Hepatocyte (in vitro differentiated cells): ENCODE measurements at places on chromosomes 2 and 18.
A peak's percentile ranks its signal among the peaks of the same experiment; 100 is the strongest.

- DNase-seq: peak; percentile 94
These were observed 968 bp upstream of the RALBP1 start for GRCh38 chr18:9474108-9474982.

DNA sequence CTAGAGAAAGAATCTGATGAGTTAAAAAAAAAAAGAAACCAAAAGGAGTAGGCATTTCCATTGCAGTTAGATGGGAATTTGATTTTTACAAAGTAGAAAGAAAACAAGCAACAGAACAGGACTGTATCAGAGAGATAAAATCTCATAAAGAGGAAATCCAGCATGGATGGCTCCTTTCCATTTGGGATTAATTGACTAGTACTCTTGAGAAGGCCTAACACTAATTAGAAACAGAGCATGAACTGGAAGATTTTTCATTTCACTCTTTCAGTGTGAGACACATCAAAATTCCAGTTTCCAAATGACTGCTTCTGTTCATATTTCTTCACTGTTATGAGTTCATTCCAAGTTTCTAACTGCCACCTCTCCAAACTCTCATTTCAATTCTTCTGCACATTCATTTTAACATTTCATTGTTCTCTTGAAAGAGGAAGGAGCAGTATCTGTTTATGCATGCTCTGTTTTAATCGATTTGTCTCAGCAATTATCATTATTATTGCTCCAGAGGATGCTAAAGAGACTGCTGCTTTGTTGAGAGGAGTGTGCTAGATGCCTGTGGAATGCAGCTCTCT, 108.8 kb upstream of the PIEZO2 start:
- no peak for DNase-seq

DNA sequence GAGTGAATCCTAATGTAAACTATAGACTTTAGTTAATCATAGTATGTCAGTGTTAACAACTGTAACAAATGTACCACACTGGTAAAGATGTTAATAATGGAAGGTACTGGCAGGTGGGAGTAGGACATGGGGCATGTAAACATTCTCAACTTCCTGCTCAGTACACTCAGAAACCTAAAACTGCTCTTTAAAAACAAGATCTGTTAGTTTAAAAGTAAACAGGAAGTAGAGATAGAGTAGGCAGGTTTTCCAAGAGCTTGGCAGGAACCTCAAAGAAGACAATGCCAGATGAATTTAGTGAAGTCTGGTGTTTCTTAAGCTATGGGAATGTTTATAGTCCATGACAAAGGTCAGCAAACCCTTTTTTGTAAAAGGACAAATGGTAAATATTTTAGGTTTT, 46.6 kb downstream of the CCDC138 start:
- no peak for DNase-seq

DNA sequence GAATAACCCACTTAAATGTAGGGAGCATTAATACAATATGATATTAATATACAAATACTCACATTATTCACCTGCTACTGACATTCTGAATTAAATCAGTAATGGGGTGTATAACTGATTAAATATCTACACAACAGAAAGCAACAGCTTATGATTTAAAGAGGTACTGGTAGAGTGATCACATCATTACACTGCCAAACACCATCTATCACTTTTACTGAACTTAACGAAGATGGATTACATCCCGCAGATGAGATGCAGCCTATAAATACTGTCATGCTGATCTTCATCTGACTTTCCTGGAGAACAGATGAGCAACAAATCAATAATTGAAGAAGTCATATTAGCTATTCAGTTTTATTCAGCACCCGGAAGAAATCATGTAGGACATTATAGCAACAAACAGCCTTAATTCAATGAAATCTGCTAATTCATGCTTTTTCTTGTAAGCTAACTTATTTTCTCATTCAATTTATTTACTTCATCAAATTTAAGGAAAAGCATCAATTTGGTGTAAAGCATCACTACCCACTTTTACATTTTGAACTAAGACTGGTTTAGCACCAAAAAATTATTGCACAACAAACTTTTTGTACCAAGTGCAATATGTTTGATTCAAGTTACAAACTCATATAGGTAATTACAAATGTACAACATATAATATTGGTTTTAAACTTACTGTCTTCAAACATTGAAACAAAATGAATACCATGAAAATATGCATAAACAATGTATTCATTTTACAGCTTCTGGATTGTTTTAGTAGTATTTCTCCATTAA, 1509.0 kb downstream of the LRP1B start:
- DNase-seq: no peak

GRCh38 chr2:112803691-112804521, 19.6 kb upstream of the IL1A start:
- peak; percentile 40 for DNase-seq

DNA sequence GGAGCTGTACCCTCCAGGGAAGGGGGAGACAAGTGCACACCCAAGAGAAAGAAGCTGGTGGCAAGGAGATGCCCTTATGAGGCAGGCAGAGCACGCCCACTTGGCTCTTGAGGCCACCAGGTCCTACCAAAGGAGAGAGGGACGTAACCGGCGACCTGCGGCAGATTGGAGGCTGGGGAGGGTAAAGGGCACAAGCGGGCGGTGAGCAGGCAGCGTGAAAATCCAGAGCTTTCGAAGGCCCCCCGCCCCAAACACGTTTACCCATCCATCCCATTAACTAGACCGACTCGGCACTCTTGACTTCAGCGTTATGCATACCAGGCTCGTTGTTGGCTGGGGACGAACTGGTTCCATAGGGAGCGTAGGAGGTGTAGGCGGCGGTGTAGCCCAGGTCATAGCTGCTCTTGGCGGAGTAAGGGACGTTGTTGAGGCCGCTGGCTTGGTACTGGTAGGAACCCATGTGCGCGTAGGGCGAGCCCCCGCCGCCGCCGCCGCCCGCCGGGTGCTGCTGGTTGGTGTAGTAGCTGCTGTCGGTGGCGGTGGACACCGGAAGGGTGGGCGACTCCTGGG, 794 bp downstream of the DLX2 start:
- no peak for DNase-seq

DNA sequence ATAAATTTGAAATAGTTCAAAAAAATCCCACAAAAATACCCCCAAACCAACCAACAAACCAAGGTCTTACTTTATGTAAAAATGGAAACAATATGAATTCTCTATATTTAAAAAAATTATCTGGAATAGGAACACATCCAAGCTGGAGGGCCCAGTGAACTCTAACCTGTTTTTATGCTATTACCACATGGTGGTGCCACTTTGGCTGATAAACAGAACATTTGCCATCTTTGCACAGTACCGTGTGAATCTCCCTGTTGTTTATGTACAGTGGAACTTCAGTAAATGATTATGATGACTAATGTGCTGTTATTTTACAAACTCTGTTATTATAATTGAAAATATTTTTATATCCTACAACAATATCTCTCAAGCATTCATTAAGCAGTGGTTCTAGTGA, 145.3 kb upstream of the SMAD7 start:
- no peak for DNase-seq

DNA sequence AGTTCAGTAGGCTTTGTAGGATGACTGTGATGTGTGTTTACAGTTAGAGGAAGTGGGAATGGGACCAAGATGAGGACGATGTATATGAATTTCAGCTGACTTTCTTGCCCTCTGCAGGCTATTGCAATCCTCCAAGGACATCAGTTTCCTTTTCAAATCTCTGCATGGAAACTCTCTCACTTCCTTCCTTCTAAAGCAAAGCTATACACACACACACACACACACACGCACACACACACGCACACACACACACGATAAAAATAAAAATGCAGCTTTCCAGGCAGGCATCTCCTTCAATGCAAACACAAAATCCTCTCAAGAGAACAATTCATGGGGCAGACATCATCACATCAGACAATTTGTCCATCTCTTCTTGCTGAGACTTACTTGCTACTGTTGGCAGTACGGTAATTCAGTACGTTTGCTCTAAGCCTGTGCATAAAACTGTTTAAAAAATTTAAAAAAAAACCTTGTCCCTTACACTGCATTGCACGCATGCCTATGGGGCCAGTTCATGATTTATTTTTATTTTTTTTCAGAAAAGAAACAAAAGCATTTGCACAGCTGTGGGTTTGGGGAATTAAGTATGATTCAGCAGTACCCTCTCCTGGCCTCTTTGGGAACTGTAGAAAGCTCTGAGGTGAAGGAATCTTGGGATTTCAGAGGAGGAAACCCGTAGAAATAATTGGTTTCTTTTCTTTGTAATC, 27.1 kb upstream of the ICOS start:
- peak; percentile 66 for DNase-seq

GRCh38 chr2:26687801-26688200, 4.7 kb upstream of the KCNK3 start:
- DNase-seq: peak; percentile 24

- DNase-seq: peak; percentile 7
These were observed 612.7 kb downstream of the EPHA4 start for GRCh38 chr2:220959391-220959802.

DNA sequence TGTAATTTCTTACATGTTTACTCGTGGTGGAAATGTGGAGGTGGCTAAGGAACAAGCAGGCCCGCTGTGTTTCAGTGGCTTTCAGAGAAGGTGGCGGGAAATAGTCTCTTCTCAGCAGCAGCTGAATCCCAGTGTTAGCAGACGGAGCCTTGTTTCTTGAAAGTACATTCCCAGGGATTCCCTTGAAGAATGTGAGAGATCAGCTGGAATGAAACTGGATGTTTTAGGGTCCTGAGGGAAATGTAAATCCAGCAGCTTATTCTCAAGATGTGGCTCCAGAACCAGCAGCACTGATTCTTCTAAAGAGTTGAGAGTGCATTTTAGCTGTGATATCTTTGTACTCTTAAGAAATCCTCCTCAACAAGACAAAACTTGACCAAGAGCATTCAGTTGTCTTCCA, 59.1 kb downstream of the CDC42EP3 start:
- no peak for DNase-seq

- DNase-seq: no peak
These were observed 139.6 kb upstream of the ITGA6 start for GRCh38 chr2:172287605-172288315.

DNA sequence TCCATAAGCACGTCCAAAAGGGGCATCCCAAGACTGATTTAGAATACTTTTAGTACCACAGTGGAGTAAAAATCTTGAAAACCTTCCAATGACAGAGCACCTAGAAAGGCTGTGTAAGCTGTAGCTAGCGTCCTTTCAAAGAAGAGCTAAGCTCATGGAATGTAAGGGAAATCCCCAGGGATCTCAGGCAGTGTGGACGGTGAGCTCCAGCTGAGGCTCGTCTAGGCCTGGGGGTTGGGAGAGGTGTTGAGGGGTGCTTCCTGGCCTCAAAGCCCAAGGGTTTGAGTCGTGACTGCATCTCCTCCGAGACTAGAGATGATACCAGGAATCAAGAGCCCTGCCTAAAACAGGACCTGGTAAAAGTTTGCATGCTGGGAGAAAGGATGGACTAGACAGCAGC, 7.6 kb downstream of the CTIF start:
- peak; percentile 58 for DNase-seq

GRCh38 chr2:42359304-42359964, 1.6 kb downstream of the COX7A2L start:
- DNase-seq: no peak

DNA sequence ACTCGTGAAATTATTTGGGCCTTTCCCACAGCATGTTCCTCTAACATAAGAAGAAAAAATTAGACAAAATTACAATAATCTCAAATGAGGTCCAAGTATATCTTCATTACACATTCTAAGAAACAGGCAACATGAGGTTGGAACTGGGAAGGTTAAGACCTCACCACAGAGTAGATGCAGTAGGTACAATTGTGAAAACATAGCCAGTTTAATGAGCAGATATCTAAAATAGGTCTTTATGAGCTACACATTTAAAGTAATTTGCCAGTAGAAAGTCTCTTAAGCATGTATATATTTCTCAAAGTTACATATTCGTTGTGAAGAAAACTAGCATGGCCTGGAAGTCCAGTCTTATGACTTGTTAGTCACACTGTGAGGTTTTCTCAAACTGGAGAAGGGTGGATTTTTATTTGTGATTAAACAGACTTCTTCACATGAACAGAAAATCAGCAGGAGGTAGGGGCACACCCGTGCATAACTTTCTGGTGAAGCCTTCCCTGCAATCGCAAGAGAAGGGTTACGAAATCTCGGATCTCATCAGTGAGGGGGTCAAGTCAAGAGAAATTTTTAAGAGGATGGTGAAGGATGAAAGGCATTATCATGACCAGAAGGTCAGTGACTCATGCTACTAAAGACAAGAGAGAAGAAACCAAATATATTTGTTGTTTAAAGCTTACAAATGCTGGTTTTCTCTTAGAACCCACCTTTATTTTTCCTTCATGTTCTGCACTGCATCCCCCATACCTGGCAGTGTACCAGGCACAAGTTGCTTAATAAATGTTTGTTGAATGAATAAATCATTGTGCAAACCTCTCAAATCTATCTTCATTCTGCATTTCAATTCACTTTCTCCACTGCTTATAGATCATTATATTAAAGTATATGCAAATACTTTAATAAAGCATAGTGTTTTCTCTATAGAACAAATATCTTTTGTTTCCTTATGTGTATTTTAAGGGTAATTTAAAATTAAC, 5.1 kb upstream of the RAB27B start:
- peak; percentile 11 for DNase-seq

- no peak for DNase-seq
These were observed 65.1 kb upstream of the DAPL1 start for GRCh38 chr2:158729873-158730620.

GRCh38 chr2:98093146-98093545, 6.2 kb downstream of the VWA3B start:
- no peak for DNase-seq

GRCh38 chr2:13616616-13617015, 899.9 kb downstream of the TRIB2 start:
- no peak for DNase-seq

- no peak for DNase-seq
These were observed 389.2 kb downstream of the FBXO15 start for GRCh38 chr18:73758446-73758845.

DNA sequence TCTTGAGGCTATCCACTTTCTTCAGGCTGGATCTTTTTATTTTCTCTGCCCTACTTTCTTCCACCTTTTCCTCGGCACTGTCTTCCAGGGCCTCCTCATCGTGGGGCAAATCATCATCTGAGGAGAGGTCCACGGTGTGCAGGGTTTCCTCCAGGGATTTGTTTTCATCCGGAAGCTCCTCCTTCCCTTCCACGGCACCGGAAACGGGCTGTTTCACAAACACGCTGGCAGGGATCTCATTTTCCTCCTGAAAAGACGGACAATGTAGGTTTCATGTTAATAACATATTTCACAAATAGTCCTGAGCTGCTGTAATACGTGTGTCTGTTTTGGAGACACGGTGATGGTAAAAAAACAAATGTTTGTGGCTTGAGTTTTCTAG, 10.4 kb downstream of the CAVIN2 start:
- no peak for DNase-seq

DNA sequence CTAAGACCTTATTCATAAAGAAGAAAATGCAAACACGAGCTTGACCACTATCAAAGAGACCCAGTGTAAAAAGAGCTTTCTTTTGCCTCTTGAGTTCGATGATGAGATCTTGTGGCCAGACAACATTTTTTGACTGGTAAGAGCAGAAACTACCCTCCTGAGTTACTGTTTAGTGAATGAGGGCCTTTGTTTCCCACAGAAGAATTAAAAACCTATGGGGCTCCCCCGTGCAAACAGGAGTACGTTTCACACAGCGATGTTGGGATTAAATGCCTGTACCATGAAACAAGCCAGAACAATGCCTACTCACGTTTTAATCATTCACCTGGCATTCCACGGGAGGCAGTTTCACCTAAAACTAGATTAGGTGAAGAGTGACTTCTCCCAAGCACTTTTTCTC, 36.0 kb downstream of the MYCN start:
- no peak for DNase-seq

GRCh38 chr18:51039138-51040112, 9.4 kb downstream of the SMAD4 start:
- DNase-seq: no peak

GRCh38 chr18:57603871-57604270, 17.4 kb upstream of the FECH start:
- DNase-seq: no peak

- no peak for DNase-seq
These were observed 36.2 kb downstream of the LRRFIP1 start for GRCh38 chr2:237663517-237664110.
